ENCODE measurements at places on chromosomes 12 and 14.

GRCh38 chr14:64987438-64987767, 708 bp downstream of the FNTB start:
- DNase-seq = no peak

GRCh38 chr12:122845041-122845864, 10.0 kb downstream of the HIP1R start:
- no peak for DNase-seq

GRCh38 chr14:103825101-103825500, 22.3 kb downstream of the PPP1R13B start:
- DNase-seq = no peak

- DNase-seq = no peak
Observed at GRCh38 chr12:13631873-13632272, 349.5 kb downstream of the GRIN2B start.

GRCh38 chr12:71029302-71029701, 108.8 kb upstream of the PTPRR start:
- no peak for DNase-seq

Measured in COR-L47 (cell line).